ENCODE measurements at places on chromosomes 12 and 14.

- no peak for DNase-seq
These were observed 24.4 kb downstream of the ADCY6 start for GRCh38 chr12:48764521-48764920.

DNA sequence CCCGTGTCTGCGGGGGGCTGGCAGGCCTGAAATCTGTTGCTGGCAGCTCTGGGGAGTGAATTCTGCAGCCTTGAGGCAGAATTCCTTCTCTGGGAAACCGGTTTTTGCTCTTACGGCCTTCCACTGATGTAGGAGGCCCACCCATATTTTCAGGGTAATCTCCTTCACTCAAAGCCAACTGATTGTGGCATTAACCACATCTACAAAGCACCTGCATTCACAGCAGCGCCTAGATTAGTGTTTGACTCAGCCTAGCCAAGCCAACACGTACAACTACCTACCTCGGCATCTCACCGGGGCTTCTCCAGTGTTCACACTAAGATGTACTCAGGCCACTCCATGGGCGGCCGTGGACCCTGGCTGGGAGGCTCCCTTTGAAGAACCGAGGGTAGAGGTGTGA, 15.8 kb downstream of the C12orf43 start:
- no peak for DNase-seq

DNA sequence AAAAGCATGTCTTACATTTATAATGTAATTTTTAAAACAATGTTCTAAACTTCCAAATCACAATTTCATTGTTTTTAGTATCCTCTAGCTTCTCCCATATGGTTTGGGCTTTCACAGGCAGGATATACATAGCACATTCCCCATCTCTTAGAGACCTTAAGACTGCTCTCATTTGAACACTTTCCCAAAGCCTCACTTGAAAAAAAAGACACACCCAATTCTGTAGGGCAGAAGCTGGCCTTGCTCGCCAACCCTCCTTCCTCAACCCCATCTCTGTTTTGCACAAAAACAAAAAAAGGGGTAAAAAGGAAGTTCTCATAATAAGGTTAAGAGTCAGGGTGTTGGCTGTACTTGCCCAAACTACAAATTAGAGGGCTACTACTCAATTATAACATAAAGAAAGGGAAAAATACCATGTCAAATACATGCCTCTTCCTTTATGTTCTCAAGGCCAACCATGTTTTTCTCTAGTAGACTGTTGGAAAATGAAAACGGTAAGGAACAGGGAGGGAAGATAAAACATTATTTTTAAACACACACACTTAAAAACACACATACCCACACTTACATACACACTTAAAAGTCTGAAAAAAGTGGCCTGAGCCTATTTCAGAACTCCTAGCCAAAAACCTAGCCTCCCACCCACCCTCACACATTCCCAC, 9.9 kb upstream of the KANSL2 start:
- DNase-seq: no peak

DNA sequence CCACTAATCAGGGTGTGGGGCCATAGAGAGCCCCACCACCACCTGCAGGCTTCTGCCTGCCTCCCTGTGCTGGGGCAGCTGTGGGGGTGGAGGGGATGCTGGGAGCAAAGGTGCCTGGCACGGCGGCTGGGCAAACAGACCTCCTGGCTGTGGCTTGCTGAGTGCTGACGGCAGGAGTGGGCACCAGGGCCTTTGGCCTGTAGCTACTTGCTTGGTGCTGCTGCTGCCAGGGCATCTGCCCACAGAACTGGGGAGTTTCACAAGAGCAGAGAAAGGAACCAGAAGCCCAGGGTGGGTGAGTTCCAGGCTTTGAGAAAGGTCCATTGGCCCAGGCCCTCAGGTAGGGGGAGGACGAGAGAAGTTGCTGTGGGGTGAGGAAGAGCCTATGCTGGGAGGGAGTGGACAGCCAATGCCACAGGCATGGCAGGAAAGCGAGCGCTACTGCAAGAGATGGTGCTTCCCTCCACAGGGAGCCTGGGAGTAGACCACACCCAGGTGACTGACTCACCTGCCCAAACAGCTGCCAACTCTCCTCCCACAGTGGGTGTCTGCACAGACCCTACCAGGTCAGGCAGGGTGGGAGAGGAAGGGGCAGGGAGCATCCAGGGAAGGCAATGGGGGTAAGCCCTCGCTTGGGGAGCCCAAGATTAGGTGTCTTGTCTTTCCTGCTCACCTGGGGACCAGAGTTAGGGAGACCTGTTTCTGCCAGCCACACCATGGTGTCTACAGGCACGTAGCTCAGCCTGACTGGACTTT, 39.0 kb upstream of the HDAC7 start:
- no peak for DNase-seq

DNA sequence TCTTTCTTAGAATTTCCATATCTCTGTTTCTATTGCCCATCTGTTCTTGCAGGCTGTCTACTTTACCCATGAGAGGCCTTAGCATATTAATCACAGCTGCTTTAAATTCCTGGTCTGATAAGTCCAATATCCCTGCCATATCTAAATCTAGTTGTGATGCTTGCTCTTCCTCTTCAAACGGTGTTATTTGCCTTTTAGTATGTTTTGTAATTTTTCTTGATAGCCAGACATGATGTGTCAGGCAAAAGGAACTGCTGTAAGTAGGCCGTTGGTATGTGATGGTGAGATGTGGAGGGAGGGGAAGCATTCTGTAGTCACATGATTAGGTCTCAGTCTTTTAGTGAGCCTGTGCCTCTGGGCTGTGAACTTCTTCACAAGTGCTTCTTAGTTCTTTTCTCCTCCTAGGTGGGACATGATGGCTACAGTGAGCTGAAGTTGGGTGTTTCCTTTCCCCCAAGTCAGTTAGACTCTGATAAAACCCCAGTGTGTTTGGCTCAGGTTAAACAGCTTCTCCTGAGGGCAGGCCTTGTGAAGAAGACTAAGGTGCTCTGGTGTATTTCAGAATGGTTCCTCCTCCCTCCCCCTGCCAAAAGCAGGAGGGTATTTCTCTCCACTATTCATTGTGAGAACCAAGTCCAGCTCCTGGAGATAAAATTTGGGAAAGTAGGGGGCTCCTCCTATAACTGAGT, 195.9 kb upstream of the PARP11 start:
- peak; percentile 31 for DNase-seq

DNA sequence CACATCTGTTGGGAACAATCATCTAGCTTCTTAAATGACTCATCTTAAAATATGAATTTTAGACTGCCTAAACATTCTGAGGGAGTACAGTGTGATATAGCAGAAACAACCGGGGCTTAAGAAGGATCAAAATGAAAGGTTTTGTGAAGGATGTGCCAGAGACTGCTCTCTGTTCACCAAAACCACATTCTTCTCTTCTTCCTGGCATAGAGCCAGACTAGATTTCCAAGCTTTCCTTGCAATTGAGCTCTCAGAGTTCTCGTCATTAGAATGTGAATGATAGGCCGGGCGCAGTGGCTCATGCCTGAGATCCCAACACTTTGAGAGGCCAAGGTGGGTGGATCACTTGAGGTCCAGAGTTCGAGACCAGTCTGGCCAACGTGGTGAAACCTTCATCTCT, 94.5 kb downstream of the LRRIQ1 start:
- peak; percentile 37 for DNase-seq

DNA sequence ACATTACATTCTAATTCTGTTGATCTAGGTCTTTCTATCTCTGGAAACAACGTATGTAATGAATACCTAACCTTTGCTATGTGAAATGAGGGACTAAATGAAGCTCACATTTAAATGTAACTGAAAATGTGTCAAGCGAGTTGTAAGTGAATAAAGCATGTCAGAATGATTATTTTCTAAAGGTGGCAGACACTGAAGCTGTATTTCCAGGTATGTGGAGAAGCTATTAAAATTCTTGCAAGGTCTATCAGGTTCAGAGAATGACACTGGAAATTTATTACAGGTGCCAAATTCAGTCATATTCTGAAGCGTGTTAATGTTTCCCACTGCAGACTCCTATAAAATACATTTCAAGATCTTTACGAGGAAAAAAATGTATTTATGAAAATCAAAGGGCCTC, 641.4 kb downstream of the RPS29 start:
- DNase-seq: no peak

GRCh38 chr12:46808955-46809697, 16.7 kb downstream of the SLC38A4 start:
- DNase-seq: no peak

DNA sequence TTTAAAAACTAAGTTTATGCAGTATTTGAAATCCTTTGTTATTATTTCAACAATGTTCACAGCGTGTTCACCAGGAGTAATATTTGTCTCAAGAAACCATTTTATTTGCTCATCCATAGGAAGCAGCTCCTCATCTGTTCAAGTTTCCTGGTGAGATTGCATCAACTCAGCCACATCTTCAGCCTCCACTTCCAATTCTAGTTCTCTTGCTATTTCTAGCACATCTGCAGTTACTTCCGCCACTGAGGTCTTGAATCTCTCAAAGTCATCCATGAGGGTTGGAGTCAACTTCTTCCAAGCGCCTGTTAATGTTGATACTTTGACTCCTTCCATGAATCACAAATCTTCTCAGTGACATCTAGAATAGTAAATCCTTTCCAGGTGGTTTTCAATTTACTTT, 18.0 kb downstream of the CLEC9A start:
- no peak for DNase-seq

DNA sequence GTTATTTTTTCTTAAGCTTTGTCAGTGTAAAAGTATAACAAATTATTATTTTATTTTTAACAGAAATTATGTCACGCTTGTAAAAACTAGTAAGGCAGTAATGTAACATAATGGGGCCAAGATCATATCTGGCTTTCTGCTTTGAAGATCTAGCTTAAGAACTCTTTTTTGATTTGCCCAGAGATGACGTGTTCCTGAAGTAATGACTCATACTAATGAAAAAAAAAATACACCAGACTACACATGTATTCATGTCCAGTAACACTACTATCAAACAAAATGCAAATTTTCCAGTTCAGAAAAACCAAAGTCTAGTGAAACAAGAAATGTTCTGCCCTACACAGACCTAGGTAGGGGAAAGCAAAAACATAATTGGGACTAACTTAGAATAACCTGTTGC, 432.2 kb upstream of the ATXN7L3B start:
- peak; percentile 14 for DNase-seq

GRCh38 chr12:34210183-34210582, 187.9 kb downstream of the ALG10 start:
- DNase-seq: no peak

- DNase-seq: peak; percentile 7
These were observed 293.5 kb downstream of the SLC6A15 start for GRCh38 chr12:84619053-84619571.

DNA sequence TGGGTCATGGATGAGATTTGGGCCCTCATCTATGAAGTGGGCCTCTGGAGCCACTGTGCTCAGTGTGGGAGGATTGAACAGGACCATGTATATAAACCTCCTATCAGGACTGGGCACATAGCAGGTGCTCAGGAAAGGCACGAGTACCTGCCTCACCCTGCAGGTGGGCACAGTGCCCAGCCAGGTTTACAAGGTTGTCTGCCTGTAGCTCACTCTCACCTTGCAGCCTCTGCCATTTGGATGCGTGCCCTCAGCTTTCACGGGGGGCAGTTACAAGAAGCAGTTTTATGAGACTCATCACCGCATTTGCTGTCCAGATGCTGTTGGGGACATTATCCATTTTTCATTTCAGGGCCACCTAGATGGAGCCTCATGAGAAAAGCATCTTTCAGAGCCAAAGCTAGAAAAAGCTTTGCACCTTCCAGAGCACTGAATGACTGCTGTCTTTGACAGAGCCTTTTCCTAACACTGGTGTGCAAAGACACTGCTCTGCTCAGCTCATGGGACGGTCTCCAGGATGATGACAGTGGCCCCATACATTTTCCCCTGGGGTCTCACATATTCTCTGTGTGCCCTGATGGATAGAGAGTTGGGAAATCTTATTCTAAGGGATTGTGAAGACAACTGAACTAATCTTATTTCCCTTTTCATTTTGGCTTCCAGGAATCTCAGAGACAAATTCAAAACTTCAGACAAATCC, 327.5 kb upstream of the RTL1 start:
- DNase-seq: no peak

- DNase-seq: peak; percentile 52
These were observed 302.0 kb downstream of the TRHDE start for GRCh38 chr12:72574138-72574537.

DNA sequence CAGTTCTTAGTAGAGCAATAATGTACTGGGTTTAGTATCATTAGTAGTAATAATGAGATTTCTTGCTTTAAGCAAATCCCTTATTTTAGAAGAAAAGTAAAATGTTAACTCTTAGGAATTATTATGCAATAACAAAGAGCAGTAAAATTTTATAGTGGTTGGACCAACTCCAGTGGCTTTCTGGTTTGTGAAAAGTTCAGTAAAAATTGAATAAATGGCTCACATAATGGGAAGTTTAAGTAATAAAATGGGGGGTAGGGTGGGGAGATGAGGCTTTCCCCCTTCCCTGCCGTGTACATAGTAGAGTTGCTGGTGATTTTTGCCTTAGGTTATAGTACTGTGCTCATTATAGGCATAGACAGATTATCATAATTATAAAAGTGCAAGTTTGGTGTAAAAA, 250.5 kb upstream of the ATP2B1 start:
- no peak for DNase-seq

All from fibroblast of upper back skin (primary cell).